Uterus (tissue), 4 donors: ENCODE measurements at places on chromosomes 13 and 19.

GRCh38 chr13:114045113-114045735 lies 71.3 kb upstream of the C13orf46 start:
- no peak for DNase-seq

DNA sequence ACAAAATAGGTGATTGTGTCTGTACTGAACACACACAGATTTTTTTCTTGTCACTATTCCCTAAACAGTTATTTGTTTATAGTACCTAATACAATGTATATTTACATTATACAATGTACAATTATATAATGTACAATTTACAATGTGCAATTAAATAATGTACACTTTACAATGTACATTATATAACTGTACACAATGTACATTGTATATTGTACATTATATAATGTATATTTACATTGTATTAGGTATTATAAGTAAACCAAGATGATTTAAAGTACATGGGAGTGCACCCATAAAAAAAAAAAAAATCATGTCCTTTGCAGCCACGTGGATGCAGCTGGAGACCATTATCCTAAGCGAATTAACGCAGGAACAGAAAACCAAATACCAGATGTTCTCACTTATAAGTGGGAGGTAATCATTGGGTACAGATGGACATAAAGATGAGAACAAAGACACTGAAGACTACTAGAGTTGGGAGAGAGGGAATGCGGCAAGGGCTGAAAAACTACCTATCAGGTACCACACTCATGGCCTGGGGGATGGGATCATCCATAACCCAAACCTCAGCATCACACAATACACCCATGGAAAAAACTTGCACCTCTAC lies 68.1 kb downstream of the ABCC4 start:
- no peak for DNase-seq

DNA sequence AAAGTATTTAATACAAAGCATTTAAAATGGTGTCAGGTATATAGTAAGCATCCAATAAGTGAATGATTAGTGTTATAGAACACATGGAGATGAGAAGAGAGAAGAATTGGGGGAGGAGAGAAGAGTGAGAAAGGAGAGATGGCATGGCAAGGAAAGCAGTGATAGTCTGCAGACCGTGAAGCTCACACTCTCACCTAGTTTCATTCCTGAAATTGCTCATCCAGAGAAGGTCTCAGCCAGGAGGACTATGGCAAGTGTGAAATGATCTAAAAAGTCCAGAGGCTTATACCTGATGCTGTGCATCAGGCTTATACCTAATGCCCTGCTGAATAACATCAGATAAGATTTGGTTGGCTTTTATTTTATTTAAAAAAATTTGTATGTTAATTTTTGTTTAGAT lies 351.6 kb upstream of the KLF12 start:
- DNase-seq: no peak

DNA sequence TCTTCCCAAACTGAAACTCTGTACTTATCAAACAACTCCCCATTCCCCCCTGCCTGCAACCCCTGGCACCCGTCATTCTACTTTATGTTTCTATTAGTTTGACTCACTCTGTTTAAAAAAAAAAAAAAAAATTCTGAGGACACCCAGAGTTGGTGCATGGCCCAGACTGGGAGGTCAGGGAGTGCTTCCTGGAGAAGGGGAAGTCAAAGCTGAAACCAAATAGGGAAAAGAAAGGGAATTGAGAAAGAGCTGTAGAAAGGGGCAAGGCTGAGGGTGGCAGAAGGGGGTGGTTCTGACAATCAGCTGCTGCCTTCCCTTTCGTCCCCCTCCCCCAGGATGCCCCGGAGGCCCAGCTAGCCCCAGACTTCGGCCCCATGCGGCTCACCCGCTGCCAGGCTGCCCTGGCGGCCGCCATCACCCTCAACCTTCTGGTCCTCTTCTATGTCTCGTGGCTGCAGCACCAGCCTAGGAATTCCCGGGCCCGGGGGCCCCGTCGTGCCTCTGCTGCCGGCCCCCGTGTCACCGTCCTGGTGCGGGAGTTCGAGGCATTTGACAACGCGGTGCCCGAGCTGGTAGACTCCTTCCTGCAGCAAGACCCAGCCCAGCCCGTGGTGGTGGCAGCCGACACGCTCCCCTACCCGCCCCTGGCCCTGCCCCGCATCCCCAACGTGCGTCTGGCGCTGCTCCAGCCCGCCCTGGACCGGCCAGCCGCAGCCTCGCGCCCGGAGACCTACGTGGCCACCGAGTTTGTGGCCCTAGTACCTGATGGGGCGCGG lies 9.0 kb upstream of the STRN4 start:
- DNase-seq: peak; percentile 52

DNA sequence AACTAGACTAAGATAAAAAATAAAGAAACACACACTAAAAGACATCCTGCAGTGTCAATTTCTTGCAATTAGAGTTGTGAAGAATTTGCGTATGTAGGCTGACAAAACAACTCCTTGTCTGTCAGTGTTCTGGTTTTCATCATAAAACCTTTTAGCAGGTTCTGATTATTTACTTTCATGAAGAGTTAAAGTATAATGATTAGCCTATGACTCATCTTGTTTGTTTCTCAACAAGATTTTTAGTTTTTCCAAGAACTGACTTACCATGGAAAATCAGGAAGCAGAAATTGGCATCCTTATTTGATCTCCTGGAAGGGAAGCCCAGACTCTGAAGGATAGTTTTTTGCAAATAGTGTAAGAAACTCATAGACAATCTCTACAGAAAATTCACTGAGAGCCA lies 848.7 kb upstream of the PCDH9 start:
- DNase-seq: no peak

DNA sequence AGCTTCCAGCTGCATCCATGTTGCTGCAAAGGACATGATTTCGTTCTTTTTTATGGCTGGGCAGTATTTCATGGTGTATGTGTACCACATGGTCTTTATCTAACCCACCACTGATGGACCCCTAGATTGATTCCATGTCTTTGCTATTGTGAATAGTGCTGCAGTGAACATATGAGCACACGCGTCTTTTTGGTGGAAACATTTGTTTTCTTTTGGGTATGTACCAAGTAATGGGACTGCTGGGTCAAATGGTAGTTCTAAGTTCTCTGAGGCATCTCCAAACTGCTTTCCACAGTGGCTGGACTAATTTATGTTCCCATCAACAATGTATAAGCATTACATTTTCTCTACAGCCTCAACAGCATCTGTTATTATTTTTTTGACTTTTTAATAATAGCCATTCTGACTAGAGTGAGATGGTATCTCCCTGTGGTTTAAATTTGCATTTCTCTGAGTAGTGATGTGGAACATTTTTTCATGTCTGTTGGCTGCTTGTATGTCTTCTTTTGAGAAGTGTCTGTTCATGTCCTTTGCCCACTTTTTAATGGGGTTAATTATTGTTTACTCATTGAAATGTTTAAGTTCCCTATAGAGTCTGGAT lies 6.8 kb upstream of the UBE2L5 start:
- DNase-seq: no peak

- DNase-seq: no peak
Measured at GRCh38 chr13:62123409-62123808, 707.8 kb upstream of the PCDH20 start.

- DNase-seq: peak; percentile 67
Measured at GRCh38 chr19:53463263-53463662, 4.3 kb upstream of the ZNF813 start.

DNA sequence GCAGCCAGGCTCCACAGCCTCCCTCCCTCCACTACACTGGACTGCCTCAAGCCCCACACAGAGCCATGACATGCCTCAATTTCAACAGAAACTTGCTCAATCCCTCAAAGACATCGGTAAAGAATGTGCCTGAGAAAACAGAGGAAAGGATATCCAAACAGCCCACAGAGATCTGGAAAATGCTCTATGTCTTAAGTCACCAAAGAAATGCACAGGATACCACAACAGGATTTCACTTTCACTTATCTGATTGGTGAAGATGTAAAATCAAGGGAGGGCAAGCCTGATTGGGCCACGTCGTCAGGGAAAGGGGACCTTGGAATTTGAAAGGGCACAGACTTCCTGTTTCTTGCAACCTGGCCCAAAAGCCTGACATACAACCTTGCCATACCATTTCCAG lies 14.2 kb downstream of the CACNA1A start:
- DNase-seq: no peak

DNA sequence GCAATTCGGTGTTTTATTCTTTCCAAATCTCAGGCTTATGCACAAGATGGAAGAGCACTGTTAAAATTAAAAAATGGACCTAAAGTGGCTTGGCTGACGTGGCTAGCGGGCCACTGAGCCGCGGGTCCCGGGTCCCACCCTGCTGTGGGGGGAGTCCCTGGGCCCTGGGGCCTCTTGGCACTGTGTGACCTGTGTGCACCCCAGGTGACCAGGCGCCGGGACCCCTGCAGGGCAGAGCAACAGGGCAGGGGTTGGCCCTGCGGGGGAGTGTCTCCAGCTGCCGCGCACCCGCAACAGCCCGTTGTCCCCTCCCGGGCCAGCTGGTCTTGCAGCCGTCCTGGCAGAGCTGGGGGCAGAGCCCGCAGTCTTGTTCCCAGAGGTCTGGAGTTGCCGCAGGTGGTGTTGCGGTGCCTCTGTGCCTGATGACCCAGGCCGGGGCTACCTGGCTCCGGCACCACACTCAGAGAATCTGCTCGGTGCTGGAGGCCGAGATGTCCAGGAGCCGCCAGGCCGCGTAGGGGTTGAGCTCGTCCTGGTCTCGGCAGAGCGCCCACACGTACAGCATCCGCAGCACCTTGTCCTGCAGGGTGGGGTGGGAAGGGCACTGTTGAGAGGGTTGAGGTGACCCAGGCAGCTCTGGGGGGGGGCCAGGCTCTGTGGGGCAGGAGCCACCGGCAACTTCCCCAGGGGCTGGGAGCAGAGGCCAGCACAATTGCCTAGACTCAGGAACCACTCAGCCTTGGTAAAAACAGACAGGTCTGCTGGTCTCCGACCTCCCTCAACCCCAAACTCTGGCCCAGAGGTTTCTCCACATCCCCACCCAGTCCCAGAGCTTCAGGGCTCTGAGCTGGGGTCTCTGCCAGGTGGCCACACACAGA lies 1.0 kb upstream of the CTXN1 start:
- DNase-seq: peak; percentile 50

GRCh38 chr19:32105527-32106310 lies 239.7 kb upstream of the ZNF507 start:
- DNase-seq: no peak

DNA sequence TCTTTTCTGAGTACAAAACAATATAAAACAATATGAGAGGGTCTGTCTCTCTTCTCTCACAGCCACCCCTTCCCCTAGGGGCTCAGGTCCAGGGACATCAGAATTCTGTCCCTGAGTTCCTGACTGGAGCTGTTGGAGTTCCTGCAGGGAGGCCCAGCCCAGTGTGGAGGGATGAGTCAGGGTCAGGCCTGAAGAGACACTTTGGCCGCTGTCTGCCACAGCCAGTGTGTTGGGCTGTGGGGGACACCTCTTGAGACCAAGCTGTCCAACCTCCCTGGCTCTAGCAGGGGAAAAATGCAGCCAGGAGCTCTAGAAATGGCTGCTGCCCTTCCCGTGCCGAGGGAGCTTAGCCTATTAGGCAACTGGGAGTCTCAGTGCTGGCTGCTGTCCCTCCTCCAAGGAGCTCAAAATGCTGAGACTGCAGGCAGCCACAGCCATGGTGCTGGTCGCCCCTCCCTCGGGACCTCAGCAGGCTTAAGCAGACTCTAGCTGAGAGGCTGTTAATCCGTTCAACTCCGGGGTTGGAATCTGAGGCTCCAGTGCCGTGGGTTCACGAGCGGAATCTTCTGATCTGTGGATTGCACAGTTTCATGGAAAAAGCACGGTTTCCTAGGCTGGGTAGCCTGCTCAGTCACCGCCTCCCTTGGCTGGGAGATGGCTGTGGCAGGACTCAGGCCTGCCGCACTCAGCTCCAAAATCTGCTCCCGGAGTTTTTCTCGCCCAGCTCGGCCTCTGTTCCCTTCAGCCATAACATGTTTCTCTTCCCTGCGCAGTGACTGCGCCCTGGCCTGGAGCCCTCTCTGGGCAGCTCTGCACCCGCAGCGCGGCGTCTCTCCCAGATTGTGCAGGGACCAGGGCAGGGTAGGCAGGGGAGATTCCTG lies 3.8 kb upstream of the ZNF626 start:
- no peak for DNase-seq

DNA sequence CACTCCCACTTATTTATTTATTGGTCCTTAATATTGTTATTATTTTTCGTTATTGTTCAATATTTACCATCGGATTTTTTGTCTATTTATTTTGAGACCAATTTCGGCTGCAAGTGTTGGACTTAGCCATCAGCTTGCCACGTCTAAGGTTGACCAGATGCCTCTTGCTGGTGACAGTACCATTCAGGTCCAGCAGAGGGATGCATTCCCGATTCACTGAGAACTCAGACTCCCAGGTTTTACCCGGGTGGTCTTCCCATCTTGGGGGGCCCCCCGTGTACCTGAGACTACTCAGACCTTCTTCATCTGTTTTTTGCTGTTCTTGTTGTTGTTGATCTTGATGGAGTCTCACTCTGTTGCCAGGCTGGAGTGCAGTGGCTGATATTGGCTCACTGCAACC lies 1435.2 kb downstream of the UQCRFS1 start:
- DNase-seq: no peak

DNA sequence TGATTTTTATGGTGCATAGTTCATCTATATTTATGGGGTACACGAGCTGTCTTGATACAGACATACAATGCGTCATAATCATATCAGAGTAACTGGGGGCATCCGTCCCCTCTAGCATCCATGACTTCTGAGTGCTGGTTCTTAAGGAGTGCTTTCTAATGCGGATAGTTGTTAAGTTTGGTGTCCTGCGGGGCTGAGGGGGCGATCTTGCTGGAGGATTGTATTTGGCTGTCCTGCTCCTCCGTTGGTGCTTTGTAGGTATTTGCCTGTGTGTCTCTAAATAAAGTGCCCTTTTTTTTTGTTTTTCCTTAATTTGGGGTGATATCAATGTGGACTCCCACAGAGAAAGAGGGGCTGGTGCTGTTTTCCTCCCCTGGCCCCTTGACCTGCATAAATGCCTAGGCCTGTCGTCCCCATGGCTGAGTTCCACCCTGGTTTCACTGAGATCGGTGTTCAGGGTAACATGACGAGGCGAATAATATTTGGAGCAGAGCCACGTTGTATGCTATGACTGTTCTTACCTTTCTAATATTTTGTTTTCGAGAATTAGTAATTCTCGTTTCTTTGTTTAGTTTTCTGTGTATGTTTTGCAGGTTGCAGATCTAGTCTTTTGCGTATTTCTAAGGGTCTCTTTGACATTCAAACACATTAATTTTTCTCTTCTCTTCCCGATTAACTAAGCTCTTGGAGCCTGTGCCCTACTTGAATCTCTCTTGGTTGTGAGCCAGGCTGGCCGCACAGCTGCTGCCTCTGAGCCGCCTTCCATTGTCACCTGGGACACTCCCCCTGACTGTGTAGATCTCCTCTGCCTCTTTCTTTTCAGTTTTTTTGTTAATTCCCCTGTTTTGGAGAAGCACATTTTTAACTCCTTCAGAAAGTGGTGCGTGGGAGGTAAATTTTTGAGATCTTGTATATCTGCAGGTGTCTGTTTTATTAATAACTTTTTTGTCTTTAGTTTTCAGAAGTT lies 100.3 kb downstream of the ARHGEF7 start:
- DNase-seq: no peak
